ENCODE measurements at places on chromosomes 1 and 21.

- no peak for DNase-seq
These were observed 37.8 kb upstream of the TLR5 start for GRCh38 chr1:223180731-223181321.

DNA sequence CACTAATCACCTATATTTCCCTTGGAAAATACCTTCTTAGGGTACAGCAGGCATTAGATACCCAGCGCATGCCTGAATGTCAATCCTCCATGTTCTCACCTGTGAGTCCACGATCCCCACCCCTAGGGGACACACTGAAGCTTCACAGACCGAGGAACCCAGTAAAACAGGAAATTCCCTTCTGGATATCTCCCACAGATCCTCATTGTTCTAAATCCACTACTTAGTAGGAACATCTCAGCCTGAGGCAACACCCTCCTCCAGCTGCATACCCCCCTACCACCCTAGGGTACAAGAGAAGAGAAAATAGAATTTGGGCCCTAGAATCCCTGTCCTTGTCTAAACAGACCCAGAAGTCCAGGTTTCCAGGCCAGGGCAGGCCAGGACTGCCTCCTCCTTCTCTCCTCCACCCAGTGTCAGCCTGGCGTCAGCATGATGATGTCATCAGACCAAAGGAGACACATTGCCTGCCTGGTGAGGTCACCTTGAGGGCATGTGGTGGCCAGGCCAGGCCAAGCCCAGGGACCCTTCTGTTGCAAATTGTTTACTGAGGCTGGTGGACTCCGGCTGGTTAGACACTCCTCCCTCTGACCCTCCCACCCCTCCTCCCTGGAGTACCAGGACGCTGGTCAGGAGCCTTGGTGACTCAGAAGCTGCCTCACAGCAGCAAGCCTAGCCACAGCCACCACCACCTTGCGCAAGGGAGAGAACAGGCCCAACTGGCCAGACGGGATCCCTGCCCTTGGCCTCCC is 6.2 kb downstream of the NECTIN4 start:
- no peak for DNase-seq

DNA sequence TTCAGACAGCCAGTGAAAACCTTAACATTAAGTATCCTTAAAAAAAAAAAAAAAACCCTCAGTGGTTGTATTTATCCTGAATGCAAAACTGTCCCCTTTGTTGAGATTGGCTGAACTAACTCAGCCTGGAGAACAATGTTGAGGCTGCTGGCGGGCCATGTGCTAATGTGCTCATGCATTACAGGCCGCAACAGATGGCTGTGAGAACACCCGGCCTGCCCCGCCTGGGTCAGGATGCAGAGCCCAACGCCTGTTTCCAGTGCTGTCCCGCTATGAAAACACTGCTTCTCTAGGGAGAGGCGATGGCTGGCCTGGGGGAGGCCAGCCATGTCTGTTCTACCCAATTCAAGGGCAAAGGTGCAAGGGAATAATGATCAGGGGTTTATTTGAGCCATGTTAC is 13.8 kb downstream of the OLIG2 start:
- DNase-seq, result no peak

DNA sequence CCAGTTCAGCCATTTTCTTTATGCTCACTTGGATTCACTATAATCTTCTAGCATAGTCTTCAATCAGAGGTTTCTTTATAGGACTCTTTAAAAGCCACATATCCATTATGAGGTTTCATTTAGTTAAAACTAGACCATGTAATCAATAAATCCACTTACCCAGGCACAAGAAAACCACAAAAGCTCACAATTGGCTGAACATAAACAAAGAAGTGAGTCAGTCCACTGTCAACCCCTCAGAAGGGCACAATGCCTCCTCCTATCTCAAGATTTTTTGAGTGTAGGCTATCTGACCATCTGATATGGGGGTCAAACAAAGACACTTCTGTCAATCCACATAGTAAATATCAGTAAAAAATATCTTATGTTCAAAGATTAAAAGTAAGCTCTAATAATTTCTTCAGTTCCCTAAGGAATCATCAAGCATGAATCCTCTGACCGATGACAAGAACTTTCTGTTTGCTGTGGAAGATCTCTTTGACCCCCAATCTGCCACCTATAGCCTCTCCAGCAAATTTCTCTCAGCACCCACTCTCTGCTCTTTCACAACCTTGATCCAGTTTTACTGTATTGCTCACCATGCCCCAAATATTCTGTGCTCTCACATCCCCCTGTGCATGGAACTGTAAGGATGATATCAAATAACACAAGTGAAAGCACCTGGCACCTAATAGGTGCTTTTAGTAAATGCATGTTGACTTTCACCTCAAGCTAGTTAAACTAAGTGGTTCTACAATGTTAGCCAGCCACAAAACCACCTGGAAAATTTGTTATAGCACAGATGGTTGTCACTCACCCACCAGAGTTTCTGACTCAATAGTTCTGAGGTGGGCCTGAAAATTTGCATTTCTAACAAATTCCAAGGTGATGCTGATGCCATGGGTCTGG is 16.7 kb downstream of the RAB3B start:
- no peak for DNase-seq

DNA sequence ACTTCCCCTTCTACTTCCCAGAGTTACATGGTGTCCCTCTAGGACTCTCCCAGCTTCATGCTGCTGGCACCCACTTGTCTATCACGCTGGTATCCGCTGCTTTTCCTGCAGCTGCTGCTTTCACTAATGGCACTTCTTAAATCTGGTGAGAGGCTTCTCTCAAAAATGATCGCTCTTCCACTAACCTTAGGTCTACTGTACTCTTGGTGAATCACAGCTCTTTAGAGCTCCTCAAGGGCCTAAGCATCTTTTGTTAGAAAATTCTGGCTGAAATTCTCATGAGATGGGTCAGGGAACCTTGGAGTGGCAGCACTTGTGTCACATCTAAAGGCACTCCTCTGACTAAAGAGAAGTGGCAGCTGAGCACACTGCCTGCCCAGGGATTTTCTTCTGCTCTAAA is 32.1 kb downstream of the ZMYND12 start:
- DNase-seq, result no peak

Data from NAMALWA (cell line).